Left lung (tissue), 14 donors: ENCODE measurements at places on chromosomes 13 and 19. TPM values are rescaled to one million over a fixed set of nuclear protein-coding genes. Genes with fewer than 3 reads are reported as not detected.

IGSF23 gene
- polyA plus RNA-seq: not detected

ITGBL1 gene
- polyA plus RNA-seq: 0.24 TPM

DNA sequence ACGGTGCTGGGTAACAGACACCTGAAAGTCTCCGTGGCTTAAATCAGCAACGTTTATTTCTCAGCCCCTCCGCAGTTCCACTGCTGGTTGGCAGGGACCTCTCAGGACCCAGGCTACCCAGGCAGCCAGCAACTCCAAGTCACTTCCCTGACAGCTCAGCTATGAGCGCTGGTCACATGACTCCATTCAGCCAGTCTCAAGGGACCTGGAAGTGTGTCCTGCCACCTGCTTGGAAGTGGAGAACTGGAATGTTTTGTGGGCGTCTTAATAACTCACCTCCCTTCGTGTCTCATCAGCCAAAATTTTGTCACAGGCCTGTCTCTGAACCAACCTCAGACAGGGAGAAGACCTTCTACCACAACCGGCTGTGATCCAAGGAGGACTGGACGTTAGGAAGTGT, 72.8 kb downstream of the DPF1 start:
- DNase-seq: no peak

DNA sequence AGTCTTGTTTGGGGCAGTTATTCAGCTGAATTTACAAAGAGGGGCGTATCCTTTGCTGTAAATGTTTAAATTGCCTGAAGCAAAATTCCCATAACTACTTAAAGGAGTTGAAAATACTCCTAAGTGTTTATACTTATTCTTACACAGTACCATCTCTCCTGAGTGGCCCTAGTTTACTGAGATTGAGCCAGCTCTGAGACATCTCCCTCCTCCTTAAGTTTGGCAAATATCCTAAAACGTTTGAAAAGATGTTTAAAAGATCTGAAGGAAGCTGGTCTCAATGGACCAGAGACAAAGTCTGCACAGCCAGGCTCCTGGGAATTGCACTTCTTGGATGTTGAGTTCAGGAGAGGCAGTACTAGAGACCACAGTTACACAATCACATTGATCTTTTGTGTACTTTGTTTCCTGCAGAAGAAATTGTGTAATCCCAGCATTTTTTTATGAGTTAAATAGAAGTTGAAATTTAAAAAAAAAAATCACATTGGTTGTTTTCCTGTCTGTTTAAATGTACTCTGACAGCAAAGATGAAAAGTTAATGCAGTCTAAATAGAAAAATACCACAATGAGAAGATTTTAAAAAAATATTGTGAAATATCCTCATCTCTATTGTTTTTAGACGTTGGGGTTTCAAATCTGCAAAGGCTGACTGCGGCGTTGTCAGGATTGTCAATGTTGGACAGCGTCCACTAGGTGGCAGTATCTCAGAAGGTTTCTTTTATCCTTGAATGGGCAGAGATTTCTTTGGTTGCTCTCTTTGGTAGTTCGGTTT, 20.7 kb downstream of the TNFSF11 start:
- DNase-seq: peak; percentile 77

DNA sequence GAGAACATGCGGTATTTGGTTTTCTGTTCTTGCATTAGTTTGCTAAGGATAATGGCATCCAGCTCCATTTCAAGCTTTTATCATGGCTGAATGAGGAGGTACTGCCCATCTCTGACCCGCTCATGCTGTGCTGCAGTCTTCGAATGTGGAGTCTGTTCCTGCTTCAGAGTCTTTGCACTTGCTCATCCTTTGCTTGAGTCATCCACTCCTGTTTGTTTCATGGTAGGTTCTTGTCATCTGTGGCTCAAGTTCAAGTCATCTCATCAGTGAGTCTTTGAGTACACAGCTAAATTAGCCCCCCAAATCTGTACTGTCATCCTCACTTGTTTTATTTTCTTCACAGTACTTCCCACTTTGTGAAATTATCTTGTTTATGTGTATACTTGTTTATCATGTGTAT, 5.4 kb downstream of the UCHL3 start:
- DNase-seq: no peak

SMIM17 gene
- polyA plus RNA-seq: 3.8 TPM

GRCh38 chr13:25633093-25633492, 261.3 kb downstream of the ATP8A2 start:
- DNase-seq: no peak

PSG3 gene
- polyA plus RNA-seq: not detected

DNA sequence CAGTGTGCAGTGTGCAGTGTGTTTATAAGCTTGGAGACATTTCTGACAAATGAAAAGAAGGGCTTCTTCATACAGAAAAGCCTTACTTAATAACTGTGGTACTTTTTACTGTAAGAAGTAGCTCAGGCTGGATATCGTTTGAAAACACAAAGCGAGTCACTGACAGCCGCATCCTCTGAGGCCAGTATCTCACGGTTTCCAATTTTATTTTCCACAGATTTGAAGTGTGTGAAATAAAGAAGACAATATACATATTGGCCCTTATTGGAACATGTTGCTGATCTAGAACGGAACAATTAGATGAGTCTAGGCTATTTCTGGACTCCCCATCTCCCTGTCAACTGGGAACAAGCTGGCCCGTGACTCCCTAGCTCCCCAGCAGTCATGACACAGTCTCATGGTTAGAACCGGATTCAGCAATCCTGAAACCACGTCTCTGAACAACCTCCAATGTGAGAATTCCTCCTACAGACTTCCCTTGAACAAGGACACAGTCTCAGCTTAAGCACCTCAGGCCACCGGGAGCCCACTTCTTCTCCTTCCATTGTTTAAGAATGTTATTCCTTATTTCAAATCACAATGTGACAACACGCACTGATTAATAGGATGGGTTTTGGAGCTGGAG, 484.5 kb downstream of the COG6 start:
- DNase-seq: no peak

ZNF208 gene
- polyA plus RNA-seq: 1.3 TPM

DNA sequence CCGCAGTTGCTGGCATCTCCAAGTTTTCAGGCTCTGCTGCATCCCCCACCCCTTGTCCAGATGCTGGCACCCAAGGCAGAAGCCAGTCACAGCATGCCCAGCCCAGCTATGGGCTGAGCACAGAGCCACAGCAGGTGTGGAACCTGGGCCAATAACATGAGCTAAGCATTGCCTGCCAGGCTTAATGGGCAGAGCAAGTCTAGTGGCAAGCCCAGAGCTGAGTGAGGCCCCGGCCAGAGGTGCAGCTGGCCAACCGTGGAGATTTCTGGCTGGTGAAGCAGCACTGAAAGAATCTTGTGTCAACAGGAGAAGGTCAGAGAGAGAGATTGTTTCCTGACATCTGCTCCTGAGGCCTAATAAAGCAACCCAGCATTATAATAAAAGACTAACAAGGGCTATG, 111.0 kb downstream of the B3GLCT start:
- DNase-seq: no peak

PVR gene
- 28.6 TPM for polyA plus RNA-seq

- no peak for DNase-seq
Measured at GRCh38 chr13:34412817-34413375, 529.2 kb upstream of the NBEA start.

SERPINE3 gene
- polyA plus RNA-seq: 1.2 TPM

LHB gene
- 0.31 TPM for polyA plus RNA-seq

DNA sequence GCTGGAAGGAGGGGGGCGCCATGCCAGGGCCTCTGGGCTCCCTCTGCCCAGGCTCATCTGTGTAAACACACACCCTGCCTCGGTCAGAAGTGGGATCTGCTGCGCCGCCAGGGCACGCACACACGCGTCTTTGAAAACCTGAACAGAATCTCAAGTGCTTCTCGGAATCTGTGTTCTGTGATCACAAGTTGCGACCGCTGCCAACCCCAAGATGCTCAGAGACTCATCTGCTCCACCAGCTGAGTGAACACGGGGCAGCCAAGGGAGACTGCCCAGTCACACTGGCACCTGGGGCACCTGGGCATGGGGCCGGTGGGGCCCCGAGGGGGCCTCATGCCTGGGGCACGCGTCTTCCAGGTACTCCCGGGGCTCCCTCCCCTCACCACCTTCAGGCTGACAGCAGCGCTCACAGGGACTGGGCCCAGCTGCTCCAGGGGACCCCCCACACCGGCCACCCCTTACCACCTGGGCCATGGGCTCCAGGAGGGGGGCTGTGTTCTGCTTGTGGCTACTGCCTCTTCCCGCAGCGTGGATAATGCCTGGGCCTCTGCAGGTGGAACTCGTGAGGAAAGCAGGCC, 59.0 kb downstream of the KLF2 start:
- no peak for DNase-seq

DNA sequence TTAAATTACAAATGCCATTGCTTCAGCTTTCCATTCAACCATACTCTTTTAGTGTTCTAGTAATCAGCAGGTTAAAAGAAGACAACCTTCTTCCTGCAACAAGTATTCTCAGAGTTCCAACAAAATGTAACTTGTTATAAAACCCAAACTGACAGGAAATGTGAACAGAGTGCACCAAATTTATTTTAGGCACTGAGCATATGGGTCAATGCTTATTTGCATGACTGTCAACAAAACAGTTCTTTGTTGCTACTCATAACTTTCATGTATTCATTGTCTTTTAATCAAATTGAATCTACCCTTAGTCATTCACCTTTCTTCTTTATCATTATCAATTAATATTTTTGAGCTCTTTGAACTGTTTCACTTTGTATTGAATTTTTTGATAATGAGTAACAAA, 554.1 kb downstream of the DACH1 start:
- no peak for DNase-seq

ANKLE1 gene
- 2.2 TPM for polyA plus RNA-seq

DNA sequence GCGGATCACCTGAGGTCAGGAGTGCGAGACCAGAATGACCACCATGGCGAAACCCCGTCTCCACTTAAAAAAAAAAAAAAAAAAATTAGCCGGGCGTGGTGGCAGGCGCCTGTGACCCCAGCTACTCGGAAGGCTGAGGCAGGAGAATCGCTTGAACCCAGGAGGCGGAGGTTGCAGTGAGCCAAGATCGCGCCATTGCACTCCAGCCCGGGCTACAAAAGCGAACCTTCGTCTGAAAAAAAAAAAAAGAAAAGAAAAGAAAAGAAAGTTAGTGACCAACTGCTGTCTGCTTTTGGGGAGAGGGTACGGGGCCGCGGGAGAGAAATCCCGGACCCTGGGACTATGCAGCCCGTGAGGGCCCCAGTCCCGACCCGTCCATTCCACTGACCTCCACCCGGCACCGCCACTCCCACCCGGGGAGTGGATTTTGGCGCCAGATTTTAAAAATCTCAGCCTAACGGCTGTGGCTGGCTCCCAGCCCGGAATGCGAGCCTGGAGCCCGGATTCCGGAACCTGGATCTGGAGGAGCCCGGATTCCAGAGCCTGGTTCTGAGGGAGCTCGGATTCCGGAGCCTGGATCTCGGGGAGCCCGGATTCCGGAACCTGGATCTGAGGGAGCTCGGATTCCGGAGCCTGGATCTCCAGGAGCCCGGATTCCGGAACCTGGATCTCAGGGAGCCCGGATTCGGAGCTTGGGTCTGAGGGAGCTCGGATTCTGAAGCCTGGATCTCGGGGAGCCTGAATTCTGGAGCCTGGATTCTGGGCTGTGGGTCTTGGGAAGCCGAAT, 6.1 kb upstream of the LMNB2 start:
- peak; percentile 95 for DNase-seq

DNA sequence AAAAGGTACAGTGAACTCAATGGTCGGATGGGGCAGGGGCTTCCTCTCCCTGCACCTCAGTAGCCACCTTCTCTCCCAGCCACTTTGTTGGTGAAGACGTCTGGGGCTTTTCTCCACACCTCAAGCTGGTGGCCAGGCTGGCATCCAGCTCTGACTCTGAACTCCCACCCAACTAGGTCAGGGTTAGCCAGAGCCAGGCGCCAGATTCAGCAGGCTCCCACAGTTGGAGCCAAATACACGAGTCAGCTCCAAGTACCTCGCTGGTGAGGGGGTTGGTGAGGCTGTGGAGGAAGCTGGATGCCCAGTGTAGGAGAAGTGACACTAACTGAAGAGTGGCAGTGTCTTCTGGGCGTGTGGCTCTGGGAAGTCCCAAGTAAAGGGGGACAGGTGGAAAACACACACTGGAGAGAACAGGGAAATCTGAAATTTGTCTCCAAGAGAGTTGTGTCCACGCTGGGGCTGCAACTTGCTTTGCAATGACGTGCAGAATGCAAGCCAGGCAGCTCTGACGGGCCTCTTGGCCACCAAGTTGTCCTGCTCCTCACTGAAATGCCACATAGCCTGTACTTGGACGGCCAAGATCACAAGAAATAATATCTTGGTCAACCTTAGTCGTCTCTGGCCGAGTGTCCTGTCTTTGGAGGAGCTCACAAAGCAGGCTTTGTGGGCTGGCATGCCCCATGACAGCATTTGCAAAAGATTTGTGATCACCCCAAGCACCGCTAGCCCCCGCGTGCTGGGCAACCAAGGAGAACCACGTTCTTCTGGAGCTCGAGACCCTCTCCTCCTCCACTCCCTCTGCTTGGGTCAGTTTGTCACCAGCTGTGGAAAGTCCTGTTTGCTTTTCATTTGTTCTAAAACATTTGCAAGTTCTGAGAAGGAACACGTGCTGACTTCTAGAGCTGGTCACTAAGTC, 18.1 kb downstream of the SLC7A1 start:
- no peak for DNase-seq

DNA sequence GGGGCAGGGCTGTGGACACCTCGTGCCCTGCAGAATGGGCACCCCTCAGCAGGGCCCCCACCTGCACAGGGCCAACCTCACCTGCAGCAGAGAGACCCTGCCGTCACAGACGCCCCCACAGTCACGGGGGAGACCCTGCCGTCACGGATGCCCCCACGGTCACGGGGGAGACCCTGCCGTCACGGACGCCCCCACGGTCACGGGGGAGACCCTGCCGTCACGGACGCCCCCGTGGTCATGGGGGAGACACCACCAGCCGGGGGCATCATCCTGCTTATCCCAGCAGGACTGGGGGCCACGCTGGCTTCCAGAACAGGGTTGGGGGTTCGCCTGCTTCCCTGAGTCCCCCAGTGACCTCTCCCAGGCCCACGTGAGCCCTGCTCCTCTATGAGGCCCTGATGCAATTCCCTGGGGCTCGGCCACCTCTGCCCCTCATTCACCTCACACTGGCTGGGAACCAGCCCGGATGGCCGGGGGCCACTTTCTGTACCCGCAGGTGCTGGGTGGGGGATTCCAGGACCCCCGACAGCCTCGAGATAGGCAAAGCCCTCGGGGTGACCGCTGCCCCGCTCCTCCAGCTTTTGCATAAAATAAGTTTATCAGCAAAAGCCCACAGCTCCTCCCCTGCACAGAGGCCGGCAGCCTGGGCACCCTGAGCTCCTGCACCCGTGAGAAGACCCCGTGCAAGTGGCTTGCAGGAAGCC, 23.6 kb downstream of the SBNO2 start:
- DNase-seq: peak; percentile 68

DNA sequence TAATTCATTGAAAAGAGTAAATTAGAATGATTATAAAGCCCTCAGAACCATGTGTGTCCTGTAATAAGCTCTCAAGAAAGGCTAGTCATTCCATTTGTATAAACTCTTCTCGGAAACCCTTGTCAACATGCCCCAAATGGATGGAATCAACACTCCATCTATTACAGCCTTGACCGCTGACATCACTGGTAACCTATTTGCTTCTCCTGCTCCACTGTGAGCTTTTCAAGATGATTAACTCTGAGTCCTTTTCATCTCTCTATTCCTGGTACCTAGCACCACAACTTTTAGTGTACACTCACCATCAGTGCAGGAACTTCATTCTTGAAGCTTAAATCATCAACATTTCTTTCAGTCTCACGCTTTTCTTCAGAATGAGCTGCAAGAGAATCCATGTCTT, 612.0 kb downstream of the DCT start:
- DNase-seq: no peak
